ENCODE measurements at places on chromosomes 12 and 14. TPM values are rescaled to one million over a fixed set of nuclear protein-coding genes. Genes with fewer than 3 reads are reported as not detected.

GRCh38 chr12:92385296-92385695, 239.7 kb upstream of the BTG1 start:
- DNase-seq = no peak
- no peaks in the 10 kb centered on the region for H3K36me3 ChIP-seq
- H3K27me3 ChIP-seq = no peaks in the 10 kb centered on the region
- H3K4me1 ChIP-seq = no peaks in the 10 kb centered on the region
- H3K27ac ChIP-seq = no peak overlapping the region
- H3K4me3 ChIP-seq = no peak overlapping the region

GRCh38 chr14:100350276-100350926, 27.3 kb downstream of the SLC25A47 start:
- no peaks in the 10 kb centered on the region for H3K4me1 ChIP-seq
- no peaks in the 10 kb centered on the region for H3K27me3 ChIP-seq
- H3K27ac ChIP-seq = no peak overlapping the region
- H3K36me3 ChIP-seq = peaks cover 99% of the 10 kb centered on the region

Gene GTF2H3
- total RNA-seq = 29.6 TPM

DNA sequence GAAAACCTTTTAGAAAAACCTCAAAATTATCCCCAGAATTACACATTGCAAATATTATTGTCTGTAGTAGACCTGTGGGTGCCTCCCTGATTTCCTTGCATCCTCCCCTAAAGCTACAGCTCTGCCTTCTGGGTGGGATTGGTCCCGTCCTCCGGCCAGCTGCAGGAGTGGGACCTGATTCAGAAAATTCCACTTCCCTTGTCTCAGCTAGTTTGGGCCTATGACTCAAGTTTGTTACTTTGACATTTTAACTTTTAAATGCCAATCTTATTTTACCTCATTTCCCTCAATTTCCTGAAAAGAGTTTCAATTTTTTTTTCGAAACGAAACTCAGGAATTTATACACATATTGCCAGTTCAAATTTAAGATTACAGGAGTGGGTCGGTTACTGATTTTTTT, 13.2 kb upstream of the SLC41A2 start:
- no peaks in the 10 kb centered on the region for H3K36me3 ChIP-seq
- no peaks in the 10 kb centered on the region for H3K27me3 ChIP-seq
- DNase-seq = no peak
- no peak overlapping the region for H3K27ac ChIP-seq

DNA sequence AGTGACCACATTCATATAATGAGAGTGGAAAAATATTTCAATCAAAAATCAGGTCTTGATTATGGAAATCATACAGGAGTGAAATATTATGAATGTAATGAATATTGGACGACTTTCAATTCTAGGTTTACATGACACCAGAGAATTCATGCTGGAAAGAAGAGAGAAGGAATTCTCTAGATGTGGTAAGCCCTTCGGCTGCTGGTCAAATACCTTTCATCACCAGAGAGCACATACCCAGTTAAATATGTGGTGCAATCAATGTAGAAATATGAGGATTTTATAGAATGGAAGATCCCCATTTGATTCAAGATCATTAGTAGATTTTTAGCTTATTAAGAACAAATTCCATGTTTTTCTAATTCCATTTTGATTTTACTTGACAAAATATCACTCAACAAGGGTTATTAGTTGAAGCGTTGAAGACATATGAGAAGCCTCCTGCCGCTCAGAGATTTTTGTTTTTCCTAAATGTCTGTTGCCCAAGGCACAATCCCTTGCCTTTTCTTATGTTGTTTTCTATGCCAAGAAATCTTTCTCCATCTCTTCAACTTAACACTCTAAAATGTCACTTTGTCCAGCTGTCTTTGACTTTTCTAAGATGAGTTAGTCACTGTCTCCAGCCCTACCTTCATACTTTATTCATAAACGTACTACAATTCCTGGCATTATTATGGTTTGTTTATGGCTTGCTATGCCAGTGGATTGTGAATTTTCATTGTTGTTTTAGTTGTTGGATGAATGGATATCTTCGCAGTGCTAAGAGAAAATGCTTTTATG, 72.8 kb upstream of the ZDHHC17 start:
- no peak overlapping the region for H3K27ac ChIP-seq
- H3K27me3 ChIP-seq = no peaks in the 10 kb centered on the region

DNA sequence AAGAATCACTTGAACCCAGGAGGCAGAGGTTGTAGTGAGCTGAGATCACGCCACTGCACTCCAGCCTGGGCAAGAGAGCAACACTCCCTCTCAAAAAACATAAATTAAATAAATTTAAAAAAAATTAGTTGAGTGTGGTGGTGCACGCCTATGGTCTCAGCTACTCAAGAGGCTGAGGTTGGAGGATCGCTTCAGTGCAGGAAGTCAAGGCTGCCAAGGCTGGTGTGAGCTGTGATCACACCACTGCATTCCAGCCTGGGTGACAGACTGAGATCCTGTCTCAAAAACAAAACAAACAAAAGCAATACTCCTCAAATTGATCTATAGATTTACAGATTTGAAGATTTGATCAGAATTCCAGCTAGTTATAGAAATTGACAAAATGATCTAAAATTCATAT, 92.7 kb upstream of the RESF1 start:
- H3K4me3 ChIP-seq = no peak overlapping the region
- no peak overlapping the region for H3K27ac ChIP-seq
- no peaks in the 10 kb centered on the region for H3K27me3 ChIP-seq

DNA sequence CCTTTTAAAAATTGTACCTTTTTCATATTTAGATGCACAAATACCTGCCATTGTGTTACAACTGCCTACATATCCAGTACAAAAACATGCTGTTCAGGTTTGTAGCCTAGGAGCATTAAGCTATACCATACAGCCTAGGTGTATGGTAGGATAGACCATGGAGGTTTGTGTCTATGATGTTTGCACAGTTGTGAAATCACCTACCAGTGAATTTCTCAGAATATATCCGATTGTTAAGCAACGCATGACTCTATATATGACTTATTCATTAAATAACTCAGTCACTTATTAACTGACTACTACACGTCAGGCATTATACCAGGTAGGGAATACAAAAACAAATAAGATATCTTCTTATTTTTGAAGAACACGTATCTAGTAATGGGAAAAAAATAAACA, 26.2 kb upstream of the ETNK1 start:
- H3K4me3 ChIP-seq = no peak overlapping the region
- H3K4me1 ChIP-seq = no peaks in the 10 kb centered on the region
- no peaks in the 10 kb centered on the region for H3K27me3 ChIP-seq
- no peak overlapping the region for H3K27ac ChIP-seq
- no peaks in the 10 kb centered on the region for H3K36me3 ChIP-seq

Gene CLEC1A
- total RNA-seq = 8.9 TPM

DNA sequence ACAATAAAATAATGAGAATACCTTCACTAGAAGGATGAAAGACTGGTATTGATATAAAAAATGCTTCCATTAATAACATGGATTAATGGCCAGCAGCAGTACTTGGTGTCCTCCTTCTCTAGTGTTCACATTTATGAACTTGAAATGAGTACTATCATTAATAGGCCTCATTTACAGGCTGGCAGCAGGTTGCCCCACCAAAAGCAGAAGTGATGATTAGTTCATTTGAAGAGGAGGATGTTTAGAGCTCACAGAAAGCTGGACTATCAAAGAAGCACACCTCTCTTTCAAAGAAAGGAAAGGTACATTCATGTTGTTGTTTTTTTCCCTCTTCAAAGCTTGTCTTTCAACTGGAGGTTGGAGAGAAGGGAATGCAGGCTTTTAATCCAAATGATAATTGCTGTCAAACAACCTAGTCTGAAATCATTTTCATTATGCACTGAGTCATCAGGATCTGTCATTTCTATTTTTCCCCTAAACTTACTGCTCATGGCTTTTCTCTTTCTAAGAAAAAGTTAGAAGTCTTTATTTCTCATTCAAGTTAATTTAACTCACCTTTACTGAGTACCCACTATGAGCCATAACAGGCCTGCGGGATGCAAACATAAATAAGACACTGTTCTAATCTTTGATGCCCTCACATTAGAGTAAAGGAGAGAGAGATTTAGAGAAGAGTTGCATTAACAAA, 157.9 kb upstream of the GRIP1 start:
- no peaks in the 10 kb centered on the region for H3K36me3 ChIP-seq
- no peak for DNase-seq
- no peak overlapping the region for H3K27ac ChIP-seq
- no peaks in the 10 kb centered on the region for H3K4me1 ChIP-seq
- H3K4me3 ChIP-seq = no peak overlapping the region

DNA sequence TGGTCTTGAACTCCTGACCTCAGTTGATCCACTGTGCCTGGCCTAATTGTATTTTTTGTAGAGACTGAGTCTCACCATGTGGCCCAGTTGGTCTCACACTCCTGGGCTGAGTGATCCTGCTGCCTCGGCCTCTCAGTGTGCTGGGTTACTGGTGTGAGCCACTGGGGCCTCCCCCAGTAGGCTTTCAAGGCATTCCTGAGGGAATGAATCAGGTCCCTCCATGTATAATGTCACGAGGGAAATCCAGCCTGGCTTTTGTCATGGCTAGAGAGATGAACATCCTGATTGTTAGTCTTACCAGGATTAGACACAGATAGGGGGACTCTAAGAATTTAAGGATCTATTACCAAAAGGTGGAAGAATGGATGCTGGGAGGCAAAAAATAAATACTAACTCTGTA, 51.9 kb downstream of the CPSF2 start:
- no peaks in the 10 kb centered on the region for H3K27me3 ChIP-seq
- peaks cover 3% of the 10 kb centered on the region for H3K36me3 ChIP-seq
- H3K27ac ChIP-seq = no peak overlapping the region

Gene TMTC1
- 37.7 TPM for total RNA-seq

DNA sequence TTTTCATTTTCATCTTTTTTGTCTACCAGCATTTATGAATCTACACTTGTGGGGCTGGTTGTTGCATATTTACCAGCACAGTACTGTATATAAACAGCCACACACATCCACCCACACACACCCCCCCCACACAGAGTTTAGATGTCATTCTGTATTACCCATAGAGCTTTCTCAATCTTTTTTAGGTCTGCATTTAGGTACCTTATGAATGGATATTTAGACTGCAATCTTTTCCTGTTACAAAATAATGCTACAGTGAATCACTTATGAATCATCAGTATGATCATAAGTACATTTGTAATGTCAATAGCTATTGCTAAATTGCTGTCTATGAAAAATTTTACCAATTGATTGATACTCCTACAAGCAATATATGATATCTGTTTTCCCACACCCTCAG, 67.3 kb upstream of the STK38L start:
- H3K27me3 ChIP-seq = no peaks in the 10 kb centered on the region
- no peak for DNase-seq
- H3K4me3 ChIP-seq = no peak overlapping the region
- peaks cover 29% of the 10 kb centered on the region for H3K4me1 ChIP-seq
- no peaks in the 10 kb centered on the region for H3K36me3 ChIP-seq

GRCh38 chr14:65237941-65238340, 135.6 kb upstream of the MAX start:
- no peaks in the 10 kb centered on the region for H3K36me3 ChIP-seq
- no peak overlapping the region for H3K4me3 ChIP-seq
- DNase-seq = no peak
- no peaks in the 10 kb centered on the region for H3K27me3 ChIP-seq
- H3K27ac ChIP-seq = no peak overlapping the region
- peaks cover 18% of the 10 kb centered on the region for H3K4me1 ChIP-seq

DNA sequence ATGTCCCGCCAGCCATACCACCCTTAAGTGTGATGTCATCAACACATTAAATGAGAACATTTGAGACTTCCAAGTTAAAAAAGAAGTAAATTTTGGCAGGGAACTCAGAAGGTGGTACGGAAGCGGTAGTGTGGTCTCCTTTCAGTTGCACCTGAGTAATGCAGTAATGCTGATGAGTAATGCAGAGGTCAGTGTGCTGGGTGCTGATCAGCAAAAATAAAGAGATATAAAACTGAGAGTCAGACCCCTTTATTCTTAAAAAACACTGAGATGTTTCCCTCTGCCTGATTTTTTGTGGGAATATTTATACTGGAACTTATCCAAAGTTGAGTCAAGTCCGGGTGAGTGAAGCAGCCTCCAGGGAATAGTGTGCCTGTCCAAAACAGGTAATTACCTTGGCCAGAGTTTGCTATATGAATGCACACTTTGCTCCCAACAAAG, 370.6 kb upstream of the PRICKLE1 start:
- H3K4me3 ChIP-seq = no peak overlapping the region
- no peaks in the 10 kb centered on the region for H3K4me1 ChIP-seq
- H3K36me3 ChIP-seq = no peaks in the 10 kb centered on the region
- no peak overlapping the region for H3K27ac ChIP-seq
- no peak for DNase-seq

GRCh38 chr14:37399517-37399916, 195.5 kb downstream of the FOXA1 start:
- H3K36me3 ChIP-seq = no peaks in the 10 kb centered on the region
- H3K27me3 ChIP-seq = no peaks in the 10 kb centered on the region
- no peak overlapping the region for H3K27ac ChIP-seq

DNA sequence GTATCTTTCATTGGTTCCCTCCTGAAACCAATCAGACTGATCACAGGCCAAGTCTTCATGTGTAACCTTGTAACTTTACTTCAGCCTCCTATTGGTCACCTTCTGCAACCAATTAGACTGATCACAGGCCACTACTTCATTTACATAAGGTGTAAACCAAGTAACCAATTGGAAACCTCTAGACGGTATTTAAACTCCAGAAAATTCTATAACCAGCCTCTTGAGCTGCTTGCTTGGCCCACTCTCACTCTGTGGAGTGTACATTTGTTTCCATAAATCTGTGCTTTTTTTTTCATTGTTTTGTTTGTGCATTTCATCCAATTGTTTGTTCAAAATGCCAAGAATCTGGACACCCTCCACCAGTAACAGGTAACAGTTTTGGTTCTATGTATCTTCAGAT, 47.5 kb downstream of the EIF2S3B start:
- no peak overlapping the region for H3K27ac ChIP-seq
- H3K4me3 ChIP-seq = no peak overlapping the region
- H3K27me3 ChIP-seq = no peaks in the 10 kb centered on the region

Gene TIGAR
- total RNA-seq = 21.4 TPM

DNA sequence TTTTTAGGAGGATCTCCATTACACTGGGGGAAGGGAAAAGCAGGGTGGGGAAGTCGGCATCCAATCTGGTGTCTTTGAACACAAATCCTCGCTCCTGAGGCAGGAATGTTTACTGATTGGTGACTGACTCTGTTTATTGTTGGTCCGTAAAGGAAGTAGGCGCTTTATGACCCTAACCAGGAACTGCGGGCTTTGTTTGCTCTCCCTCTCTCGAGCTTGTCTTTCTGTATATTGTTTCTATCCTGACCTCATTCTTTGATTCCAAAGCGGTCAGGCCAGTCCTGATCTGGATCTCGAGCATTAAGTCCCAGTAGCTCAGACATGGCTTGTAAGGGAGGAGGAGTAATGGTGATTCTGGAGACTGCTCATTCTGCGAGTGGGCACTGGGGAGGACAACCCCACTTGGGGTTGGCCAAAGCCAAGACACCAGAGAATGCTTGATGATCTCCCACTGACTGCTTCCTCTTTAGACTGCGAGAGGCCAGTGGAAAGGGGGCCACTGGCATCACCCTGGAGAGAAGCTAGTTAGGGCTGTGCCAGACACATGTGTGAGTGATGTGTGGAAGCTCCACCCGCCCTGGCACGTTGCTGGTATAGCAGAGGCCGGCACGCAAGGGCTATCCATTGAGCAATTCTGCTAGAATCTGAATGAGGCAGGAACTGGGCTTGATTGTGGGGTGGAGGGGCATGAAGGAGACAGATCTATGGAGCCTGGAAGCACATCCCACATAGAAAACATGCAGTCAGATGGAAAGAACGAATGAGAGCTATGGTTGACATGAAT, 194.6 kb downstream of the PAX9 start:
- no peak overlapping the region for H3K4me3 ChIP-seq
- no peak overlapping the region for H3K27ac ChIP-seq
- no peaks in the 10 kb centered on the region for H3K4me1 ChIP-seq
- no peaks in the 10 kb centered on the region for H3K36me3 ChIP-seq
- H3K27me3 ChIP-seq = no peaks in the 10 kb centered on the region
